Neural crest cell (in vitro differentiated cells): ENCODE measurements at places on chromosomes 4 and X.

DNA sequence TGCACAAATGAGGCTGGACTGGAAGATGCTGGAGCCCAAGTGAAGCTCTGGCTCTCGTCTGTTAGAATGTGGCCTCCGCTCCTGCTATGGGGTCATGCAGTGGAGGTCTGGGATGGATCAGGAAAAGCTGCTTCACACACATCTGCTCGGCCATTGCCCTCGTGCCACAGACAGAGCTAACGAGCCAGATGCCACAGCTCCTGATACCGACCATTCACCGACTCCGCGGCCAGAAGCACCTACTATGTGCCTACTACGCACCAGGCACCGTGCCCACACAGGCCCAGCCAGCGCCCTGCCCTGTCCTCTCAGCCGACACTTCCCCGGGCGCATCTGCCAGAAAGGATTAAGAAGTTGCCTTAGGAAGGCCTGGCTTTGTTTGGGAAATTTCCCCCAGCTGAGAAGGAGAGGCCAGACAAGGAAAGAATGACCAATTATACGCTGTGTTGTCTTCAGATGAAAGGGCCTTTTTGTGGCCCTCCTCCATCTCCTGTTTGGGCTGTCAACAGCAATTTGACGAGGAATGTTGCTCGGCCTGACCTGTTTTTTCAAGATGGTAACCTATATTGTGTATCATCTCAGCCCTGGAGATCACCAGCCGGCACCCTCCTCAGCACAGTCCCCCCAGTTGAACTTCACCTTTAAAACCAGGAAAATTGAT lies 34.3 kb downstream of the HMX1 start:
- DNase-seq, result no peak

DNA sequence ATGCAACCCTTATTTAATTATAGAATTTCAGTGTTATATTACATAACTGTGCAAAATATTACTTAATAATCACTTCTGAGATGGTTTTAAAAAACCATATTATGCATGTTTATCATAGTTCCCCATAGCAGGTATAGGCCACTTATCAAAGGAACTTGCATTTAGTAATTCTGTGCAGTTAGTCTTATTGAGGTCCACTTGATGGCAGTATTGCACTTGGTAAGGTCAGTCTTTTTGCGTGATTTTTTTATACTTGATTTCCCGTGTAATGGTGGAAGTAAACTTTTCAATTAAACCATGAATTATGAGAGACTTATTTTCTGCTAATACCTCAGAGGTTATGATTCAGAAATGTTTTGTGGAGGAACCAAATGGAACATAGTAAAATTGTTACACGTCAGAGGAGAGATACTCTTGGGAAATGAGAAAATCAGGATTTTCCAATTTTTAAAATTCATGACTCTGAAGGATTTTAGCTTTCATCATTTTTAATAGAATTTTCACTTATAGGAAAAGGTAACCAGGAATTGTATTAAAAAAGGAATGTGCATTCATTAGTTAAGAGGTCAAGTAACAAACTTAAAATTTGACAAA lies 230.0 kb downstream of the CCSER1 start:
- DNase-seq, result no peak

DNA sequence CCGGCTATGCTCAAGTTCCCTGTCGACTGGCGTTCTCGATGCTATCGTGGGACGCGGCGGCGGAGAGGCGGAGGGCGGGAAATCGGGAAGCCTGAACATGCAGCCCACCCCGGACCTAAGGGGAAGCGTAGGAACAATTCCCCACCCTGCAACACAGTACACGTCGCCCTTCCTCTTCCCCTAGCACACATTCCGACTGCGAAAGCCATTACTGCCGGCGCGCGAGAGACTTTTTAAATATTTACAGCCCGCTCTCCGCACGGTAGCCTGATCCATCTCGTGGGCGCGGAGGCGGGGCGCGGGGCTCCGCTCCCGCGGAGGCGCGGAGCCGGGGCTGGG lies 48.1 kb upstream of the BCOR start:
- no peak for DNase-seq

DNA sequence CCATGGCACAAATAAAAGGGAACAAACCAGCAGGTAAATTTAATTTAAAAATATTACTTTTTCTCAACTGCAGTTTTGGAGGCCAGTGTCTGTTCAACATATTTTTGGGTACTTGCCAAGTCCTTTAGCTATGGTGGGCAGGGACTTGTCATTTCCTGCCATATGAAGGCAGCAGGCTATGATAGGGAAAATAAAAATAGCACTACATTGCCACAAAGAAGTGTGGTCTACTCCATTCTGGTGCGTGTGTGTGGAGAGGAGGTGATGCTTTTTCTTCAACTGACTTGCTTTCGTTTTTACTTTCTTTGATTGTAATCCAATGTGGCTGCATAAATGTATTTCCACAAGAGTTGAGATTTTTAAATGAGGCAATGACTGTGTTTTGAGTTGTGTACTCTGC lies 17.2 kb downstream of the GPR174 start:
- no peak for DNase-seq

- DNase-seq, result no peak
These were observed 548.8 kb downstream of the DMD start for GRCh38 chrX:32662516-32662915.

DNA sequence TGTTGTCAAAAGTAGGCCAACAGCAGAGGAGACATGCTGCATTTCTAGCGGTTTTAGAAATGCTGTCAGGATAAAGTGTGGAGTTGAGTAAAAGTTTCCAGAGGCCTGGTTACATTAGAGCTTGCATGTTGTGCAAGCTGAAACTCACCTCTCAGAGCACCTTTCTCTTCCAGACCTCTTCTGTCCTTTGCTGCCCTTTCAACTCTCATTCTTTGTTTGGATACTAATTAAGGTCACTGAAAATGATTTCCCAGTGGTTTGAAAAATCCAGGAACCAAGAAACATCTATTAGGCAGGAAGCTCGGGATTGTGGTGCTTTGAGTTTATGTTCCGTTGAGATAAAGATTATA lies 426.6 kb downstream of the MAPK10 start:
- DNase-seq, result no peak

DNA sequence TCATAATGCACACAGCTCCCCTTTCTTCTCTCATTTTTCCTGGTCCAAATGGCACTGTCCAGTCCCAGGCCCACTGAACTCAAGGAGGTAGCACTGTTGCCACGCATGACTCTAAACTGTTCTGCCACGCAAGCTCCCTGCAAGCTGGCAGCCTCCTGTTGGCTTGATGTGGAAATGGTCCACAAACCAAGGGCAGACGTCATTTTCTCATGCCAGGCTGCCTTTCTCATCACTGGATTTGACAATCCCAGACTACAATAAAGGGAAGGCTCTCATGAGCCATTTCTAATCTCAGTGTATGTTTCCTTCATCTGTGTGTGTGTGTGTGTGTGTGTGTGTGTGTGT lies 22.4 kb downstream of the OTOP1 start:
- DNase-seq, result no peak

- DNase-seq, result no peak
These were observed 48.0 kb downstream of the PROM1 start for GRCh38 chr4:16035843-16036242.

DNA sequence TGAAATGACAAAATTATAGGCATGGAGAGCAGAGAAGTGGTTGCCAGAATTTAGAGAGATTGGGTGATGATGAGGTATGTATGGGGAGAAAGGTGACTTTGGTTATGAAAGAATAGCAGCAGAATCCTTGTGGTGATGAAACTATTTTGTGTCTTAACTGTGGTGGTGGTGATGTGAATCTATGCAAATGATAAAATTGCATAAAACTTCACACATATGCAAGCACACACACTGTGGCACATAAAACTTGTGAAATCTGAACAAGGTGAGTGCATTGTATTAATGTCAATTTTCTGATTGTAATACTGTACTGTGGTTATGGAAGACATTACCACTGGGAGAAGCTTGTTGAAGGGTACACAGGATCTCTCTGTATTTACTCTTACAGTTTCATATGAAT lies 91.0 kb downstream of the IL15 start:
- DNase-seq, result no peak

- no peak for DNase-seq
These were observed 18.9 kb downstream of the LEF1 start for GRCh38 chr4:108149588-108150380.

GRCh38 chrX:102129473-102129872 lies 4.0 kb downstream of the TCEAL2 start:
- no peak for DNase-seq

- DNase-seq, result no peak
These were observed 55.9 kb downstream of the MXRA5 start for GRCh38 chrX:3290561-3290960.

DNA sequence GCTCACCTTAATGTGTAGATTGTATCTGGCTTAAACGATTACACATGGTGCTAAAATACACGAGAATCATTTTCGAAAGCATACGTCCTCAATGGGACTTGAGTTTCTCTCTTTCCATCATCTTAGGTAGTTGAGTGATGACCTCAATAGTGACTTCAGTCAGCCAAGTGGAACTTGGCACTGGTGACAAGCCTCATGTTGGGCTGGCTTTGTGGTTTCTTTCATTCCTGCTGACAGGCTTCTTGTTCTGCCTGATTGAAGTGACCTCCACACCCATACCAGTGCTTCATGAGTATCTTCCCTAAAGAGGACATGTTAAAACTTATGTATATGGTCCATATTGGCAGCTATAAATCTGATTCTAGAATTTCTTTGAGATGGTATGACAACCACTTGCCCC lies 159.1 kb upstream of the WDR1 start:
- DNase-seq, result no peak

DNA sequence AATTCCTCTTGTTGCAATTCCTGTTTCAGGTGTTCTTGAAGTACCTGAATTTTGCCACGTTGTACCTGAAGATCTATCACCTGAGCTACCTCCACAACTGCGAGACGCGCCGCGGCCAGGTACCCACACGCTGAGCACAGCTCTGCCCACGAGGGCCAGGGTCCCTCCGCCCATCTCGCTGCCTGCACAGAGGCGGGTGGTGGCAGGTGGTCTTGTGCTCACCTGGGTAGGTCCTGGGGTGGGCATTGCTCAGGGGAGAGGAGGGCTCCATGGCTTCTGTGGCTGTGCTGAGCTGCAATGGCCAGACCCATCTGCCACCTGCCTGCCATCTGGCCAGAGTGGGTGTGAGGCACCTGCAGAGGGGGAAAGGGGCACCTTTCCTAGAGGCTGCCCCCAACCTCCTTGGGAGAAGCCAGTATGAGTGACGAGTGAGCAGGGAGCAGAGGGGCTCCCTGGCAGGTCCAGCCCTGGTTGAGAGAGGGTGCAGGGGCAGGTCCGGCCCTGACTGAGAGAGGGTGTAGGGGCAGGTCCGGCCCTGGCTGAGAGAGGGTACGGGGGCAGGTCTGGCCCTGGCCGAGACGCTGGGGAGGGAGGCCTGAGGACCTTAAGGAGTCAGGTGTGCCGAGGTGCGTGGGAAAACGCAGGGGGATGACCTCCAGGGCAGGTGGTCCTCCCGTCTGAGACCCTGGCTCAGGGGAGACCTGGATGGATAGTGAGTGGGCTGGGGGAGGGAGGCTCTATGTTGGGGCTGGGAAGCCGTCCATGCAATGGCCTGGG lies 10.7 kb downstream of the PDE6B start:
- no peak for DNase-seq

- no peak for DNase-seq
These were observed 876 bp downstream of the KLHL2 start for GRCh38 chr4:165208221-165208652.

DNA sequence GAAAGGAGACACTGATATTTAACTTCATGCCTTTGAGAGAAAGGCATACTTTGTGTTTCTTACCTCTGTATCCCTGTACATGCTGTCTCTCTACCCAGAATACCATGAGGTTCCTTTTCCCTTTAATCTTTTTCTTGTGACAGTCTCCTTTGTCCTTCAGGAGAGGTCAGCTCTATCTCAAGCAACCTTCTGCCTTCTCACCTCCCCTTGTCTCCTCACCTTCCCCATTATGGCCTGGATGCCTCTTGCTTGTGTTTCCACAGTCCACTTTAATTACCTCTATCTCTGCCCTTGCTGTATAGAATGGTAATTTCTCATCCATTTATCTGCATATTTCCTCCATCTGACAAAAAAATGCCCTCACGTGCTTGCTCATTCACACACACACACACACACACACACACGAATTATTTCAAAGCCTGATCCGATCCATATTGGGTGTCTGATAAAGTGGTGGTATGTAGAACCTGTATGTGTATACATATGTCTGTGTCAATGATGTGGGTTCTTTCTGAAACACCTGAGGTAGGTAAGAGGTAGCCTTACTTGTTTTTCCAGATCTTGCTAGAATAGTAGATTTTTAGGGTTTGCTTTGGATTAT lies 28.5 kb downstream of the MSN start:
- no peak for DNase-seq

- no peak for DNase-seq
These were observed at the start of gene CCDC158 for GRCh38 chr4:76420762-76421581. TSS of gene CCDC158 (minus strand) at chr4:76421141. CDS start at chr4:76403207, 17,934 bp downstream.

DNA sequence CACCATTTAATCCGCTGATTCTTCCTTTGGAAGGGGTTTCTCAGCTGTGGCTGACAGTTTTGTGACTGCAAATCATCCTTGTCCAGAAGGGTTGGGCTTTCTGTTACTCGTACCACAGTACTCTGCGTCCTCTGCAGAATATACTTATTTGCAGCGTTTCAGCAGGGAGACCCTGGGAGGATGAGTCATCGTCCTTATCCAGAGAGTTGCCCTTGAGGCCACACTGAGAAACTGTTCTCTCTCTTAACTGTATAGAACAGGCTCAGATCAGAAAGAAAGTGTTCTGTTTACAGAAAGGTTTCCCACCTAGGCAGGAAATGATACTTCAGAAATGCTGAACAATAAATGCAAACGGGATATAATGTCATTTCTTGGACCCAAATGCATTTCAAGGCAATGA lies 47.8 kb upstream of the DDX53 start:
- DNase-seq, result no peak

- no peak for DNase-seq
These were observed 53.1 kb downstream of the OCRL start for GRCh38 chrX:129593137-129593536.

DNA sequence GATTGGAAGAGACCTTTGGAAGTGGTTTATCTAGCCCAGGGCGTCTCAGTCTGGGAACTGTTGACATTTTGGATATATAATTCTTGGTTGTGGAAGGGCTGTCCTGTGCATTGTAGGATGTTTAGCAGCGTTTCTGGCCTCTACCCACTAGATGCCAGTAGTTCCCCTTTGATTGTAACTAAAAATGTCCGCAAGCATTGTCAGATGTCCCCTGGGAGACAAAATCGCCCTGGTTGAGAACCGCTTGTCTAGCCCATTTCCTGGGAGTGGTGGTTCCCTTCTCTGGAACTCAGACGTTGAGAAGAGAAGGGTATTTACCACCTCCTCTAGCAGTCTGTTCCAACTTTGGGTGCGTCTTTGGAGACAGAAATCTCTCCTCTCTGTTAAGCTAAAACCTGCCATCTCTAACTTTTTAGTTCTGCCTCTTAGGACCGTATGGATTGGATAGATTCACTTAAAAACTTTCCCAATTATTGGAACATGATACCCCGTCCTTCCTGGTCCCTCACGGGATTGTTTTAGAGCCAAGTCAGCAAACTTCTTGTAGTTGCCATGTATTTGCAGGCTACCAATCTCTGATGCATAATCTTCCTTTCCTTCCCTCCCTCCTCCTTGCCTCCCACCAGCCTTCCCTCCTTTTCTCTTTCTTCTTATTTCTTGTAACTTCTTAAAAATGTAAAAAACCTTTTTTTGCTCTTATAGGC lies 13.9 kb downstream of the TMEM165 start:
- no peak for DNase-seq

- DNase-seq, result no peak
These were observed 5.6 kb downstream of the GK2 start for GRCh38 chr4:79402332-79402851.
